ENCODE measurements at places on chromosomes 2 and 18.

- H3K36me3 ChIP-seq: no peaks in the 10 kb centered on the region
- DNase-seq: no peak
- H3K4me3 ChIP-seq: no peak overlapping the region
- no peaks in the 10 kb centered on the region for H3K4me1 ChIP-seq
- no peaks in the 10 kb centered on the region for H3K27me3 ChIP-seq
Observed at GRCh38 chr2:183088061-183088460, 9.5 kb downstream of the DUSP19 start.

DNA sequence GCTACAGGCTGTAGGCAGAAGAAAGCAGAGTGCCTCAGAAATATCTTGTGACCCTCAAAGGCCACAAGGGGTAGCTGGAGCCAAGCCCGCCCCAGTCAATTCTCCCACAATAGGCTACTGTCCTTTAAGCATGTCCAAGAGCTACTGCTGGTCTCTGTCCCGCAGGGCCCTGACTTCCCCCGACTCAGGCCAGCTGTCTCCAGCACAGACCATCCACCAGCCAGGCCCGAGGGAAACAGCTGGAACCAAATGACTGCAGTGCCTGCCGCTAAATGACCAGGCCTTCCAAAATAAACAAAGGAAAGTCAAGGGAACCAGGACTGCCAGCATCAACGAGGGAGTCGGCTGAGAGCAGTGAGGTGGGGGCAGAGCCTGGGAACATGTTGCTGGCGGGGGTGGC is 36.7 kb downstream of the MCFD2 start:
- no peaks in the 10 kb centered on the region for H3K36me3 ChIP-seq
- H3K27me3 ChIP-seq: no peaks in the 10 kb centered on the region
- no peak for DNase-seq
- peak overlapping the region; percentile 13 for H3K27ac ChIP-seq
- peaks cover 4% of the 10 kb centered on the region for H3K4me1 ChIP-seq

DNA sequence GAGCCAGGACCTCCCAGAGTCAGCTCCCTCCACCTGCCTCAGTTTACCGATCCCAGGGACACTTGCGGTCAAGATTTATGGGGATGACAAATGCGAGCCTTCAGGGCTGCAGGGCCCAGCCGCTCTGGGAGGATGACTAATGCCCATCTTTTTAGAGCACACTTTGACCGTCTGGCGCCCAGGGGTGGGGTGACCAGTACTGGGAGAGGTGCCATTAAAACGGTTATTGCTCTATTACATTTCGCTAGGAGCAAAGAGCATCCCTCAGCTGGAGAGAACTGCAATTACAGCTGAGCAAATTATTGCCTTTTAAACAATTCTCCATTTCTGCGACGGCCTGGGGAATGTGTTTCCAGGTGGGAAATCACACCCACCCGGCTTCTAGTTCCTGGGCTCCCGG is 42.6 kb upstream of the HPCAL1 start:
- H3K27me3 ChIP-seq: peaks cover 23% of the 10 kb centered on the region
- no peaks in the 10 kb centered on the region for H3K4me1 ChIP-seq
- H3K27ac ChIP-seq: no peak overlapping the region
- H3K36me3 ChIP-seq: no peaks in the 10 kb centered on the region
- no peak for DNase-seq

- H3K4me1 ChIP-seq: no peaks in the 10 kb centered on the region
- H3K36me3 ChIP-seq: no peaks in the 10 kb centered on the region
- H3K27ac ChIP-seq: no peak overlapping the region
- no peaks in the 10 kb centered on the region for H3K27me3 ChIP-seq
- no peak overlapping the region for H3K4me3 ChIP-seq
Observed at GRCh38 chr2:7400628-7401027, 483.4 kb downstream of the RNF144A start.

DNA sequence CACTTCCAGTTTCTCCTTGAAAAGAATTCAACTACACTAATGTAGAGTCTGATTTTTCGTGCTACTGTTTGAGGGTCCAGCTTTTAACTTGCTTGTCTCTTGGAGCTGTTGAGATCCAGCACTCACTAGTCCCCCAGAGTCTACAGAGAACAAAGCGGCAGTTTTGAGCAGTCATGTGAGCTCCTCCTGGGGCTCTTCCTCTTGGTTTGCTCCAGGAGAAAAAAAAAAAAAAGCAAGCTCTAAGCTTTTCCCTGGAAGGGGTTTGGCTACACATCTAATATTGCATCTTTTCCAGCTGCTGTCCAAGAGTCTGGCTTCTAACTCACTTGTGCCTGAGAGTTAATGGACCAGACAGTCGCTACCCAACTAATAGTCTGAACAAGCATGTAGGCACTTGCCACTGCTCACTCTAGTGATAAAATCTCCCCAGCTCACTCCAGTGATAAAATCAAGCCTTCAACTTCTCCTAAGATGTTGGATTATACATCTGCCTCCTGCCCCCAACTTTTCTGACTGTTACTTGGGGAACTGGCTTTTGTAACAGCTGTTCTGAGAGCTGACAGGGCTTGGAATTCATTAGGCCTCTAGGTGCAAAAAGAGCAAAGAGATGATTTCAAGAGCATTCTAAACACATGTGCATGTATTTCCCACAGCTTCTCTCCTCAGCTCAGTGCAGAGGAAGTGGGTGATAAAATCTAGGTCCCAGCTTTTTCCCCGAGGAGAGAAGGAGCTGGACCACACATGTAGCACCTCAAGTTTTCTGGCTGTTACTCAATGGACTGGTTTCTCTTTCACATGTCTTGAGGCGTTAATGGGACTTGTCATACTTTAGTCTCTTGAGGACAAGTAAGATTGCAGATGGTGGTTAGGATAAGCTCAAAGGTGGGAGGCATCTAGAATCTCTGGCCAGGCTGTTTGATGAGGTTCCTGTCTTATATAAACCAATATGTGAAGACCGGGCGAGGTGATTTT is 750.5 kb downstream of the LRP1B start:
- H3K36me3 ChIP-seq: no peaks in the 10 kb centered on the region
- H3K4me3 ChIP-seq: no peak overlapping the region
- no peak overlapping the region for H3K27ac ChIP-seq
- H3K4me1 ChIP-seq: no peaks in the 10 kb centered on the region
- H3K27me3 ChIP-seq: no peaks in the 10 kb centered on the region

DNA sequence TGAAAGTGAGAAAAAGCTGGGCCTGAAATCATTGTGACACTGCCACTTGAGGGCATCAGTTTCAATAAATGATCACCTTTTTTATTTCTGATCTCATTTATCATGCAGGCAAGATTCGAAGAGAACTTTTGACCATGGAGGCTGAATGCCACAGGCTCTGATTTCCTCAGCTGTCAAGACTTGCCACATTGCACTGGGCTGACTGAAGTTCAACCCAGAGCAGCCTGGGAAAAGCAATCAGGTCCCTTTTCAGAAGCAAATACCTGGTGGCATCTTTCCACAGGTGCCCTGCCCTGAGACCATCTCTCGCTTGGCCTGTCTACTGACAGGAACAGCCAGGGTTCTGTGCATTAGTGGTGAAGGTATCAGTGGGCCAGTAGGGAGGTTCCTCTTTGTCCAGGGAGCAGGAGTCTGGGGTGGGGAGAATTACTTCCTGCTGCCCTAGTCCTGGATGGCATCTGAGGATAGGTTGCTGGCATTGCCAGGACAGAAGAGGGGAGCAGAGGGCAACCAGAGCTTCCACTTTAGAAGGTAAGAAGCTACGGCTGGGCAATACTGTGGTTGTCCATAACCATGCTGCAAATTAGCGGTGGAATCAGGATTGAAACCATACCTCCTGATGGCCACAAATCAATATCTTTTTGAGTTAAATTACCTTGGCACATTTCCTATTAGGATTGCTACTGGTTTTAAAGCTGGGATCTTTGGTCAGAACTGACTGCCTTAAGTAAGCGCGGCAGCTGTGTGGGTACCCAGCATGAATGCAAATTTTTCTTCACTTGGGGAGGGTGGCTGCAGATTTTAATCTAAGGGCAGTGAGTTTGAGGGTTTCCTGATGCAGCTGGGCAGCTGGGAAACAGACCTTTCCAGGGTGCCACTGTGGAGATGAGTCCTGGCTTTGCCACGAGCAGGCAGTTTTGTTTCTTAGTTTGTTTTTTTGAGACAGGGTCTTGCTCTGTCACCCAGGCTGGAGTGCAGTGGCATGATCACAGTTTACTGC is 394.5 kb downstream of the ALK start:
- H3K4me3 ChIP-seq: no peak overlapping the region
- DNase-seq: no peak
- no peak overlapping the region for H3K27ac ChIP-seq
- no peaks in the 10 kb centered on the region for H3K36me3 ChIP-seq
- H3K4me1 ChIP-seq: no peaks in the 10 kb centered on the region

GRCh38 chr2:238939074-238939473 is 91.2 kb downstream of the TWIST2 start:
- no peaks in the 10 kb centered on the region for H3K36me3 ChIP-seq
- H3K27me3 ChIP-seq: no peaks in the 10 kb centered on the region
- no peak overlapping the region for H3K4me3 ChIP-seq
- peaks cover 13% of the 10 kb centered on the region for H3K4me1 ChIP-seq
- H3K27ac ChIP-seq: peak overlapping the region; percentile 69
- DNase-seq: no peak

GRCh38 chr2:104673225-104673624 is 180.7 kb upstream of the POU3F3 start:
- no peaks in the 10 kb centered on the region for H3K4me1 ChIP-seq
- H3K4me3 ChIP-seq: no peak overlapping the region
- no peak overlapping the region for H3K27ac ChIP-seq
- no peaks in the 10 kb centered on the region for H3K36me3 ChIP-seq
- DNase-seq: no peak

- no peak overlapping the region for H3K27ac ChIP-seq
- no peaks in the 10 kb centered on the region for H3K27me3 ChIP-seq
- no peaks in the 10 kb centered on the region for H3K4me1 ChIP-seq
- H3K4me3 ChIP-seq: no peak overlapping the region
- DNase-seq: no peak
Observed at GRCh38 chr2:181904022-181904632, 12.6 kb downstream of the ITPRID2 start.

GRCh38 chr18:45007531-45007930 is 326.8 kb downstream of the SETBP1 start:
- no peaks in the 10 kb centered on the region for H3K36me3 ChIP-seq
- no peaks in the 10 kb centered on the region for H3K27me3 ChIP-seq
- H3K4me3 ChIP-seq: no peak overlapping the region
- H3K4me1 ChIP-seq: no peaks in the 10 kb centered on the region

DNA sequence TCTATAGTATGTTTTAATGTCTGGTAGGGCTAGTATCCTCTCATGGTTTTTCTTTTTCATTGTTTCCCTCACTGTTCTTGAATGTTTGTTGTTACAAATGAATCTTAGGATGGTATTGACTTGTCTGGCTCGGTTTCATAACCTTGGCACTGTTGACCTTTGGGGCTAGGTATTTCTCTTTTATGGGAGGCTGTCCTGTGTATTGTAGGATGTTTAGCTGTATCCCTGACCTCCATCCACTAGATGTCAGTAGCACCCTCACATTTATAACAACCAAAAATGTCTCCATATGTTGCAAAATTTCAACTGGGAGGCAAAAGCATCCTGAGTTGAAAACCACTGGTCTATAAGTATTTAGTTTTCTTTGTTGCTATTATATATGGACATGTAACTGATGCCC is 7.0 kb upstream of the AOX1 start:
- H3K4me1 ChIP-seq: no peaks in the 10 kb centered on the region
- no peak overlapping the region for H3K4me3 ChIP-seq
- no peaks in the 10 kb centered on the region for H3K27me3 ChIP-seq
- no peak for DNase-seq
- no peak overlapping the region for H3K27ac ChIP-seq

DNA sequence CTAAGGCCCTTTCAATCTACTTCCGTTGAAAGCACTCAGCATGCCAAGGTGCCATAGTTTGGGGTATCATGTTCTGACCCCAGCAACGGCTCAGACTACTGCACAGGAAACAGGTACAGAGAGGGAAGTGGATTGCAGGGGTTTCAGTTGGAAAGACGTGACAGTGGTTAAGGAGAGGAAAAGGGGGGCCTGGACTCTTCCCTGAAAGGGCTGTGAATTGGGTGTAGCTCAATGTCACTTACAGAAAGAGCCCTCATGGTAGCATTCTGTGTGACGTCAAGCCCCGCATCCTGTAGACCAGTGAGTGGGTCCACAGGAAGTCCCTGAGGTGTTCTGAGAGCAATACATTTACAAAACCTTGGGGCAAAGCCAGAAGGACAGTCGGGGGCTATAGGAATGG is 121.5 kb upstream of the GYPC start:
- no peaks in the 10 kb centered on the region for H3K4me1 ChIP-seq
- no peak for DNase-seq
- H3K36me3 ChIP-seq: no peaks in the 10 kb centered on the region
- H3K27ac ChIP-seq: no peak overlapping the region
- no peaks in the 10 kb centered on the region for H3K27me3 ChIP-seq
- H3K4me3 ChIP-seq: no peak overlapping the region

DNA sequence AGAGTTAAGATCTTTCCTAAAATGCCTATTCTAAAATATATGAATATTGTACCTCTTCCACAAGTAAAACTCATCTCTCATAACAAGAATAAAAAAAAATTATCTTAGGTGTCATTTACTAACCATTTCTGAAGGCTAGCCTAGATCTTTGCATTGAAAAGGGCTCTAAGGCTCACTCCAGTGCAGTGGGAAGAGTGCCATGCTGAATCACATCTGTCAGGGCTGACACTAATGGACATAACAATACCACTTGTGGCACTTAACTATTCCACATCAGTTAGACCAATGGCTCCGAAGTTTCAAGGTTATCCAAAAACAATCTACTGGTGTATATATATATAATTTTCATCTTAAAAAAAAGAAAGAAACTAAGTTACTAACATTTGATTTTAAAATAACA is 130.2 kb downstream of the EXOC6B start:
- no peak overlapping the region for H3K27ac ChIP-seq
- H3K27me3 ChIP-seq: no peaks in the 10 kb centered on the region
- H3K4me3 ChIP-seq: no peak overlapping the region
- no peaks in the 10 kb centered on the region for H3K36me3 ChIP-seq
- H3K4me1 ChIP-seq: peaks cover 17% of the 10 kb centered on the region

- H3K4me3 ChIP-seq: no peak overlapping the region
- no peaks in the 10 kb centered on the region for H3K4me1 ChIP-seq
- no peak for DNase-seq
- H3K27ac ChIP-seq: no peak overlapping the region
- H3K27me3 ChIP-seq: no peaks in the 10 kb centered on the region
Observed at GRCh38 chr2:40118622-40119021, 333.3 kb downstream of the SLC8A1 start.

DNA sequence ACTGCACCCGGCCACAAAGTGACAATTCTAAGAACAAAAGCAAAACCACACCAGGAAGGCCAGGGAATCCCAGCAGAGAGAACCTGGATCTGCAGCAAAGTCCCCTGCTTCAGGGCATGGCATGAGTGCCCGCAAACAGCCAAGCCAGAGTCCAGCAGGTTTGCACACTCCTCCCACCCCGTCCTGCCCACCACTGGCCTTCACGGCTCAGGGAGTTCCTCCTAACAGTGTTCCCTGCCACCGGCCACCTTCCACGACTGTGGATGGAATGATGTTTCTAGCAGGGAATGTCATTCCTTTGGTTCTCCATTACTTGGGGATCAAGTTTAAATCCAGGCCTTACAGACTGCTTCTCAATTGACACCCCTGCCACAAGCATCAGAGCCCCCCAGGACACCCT is 42.0 kb upstream of the B3GNT7 start:
- no peak overlapping the region for H3K4me3 ChIP-seq
- H3K4me1 ChIP-seq: no peaks in the 10 kb centered on the region
- H3K27me3 ChIP-seq: no peaks in the 10 kb centered on the region
- DNase-seq: no peak

Data from esophagus squamous epithelium (tissue), 5 donors.